HS-5 (cell line): ENCODE measurements at places on chromosomes 1 and 21.

DNA sequence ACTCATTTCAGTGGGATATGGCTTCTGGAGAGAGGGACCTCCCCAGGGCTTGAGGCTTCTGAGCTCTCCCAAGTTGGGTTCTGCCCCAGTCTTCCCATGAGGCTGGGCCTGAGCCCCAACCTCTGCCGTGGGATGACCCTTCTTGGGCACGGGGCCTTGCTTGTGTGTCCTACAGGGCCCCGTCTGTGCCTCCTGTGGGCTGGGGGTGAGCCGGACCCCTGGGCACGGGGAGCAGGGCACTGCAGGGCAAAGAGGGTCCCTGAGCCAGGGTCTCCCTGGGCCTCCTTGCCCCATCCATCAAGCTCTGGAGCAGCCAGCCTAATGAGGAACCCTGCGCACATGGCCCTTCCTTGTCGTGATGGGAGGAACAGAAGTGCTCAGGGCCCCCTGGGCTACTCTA is 5.2 kb upstream of the SMYD3 start:
- no peak for DNase-seq

GRCh38 chr1:80731241-80731894 is 1069.4 kb upstream of the ADGRL2 start:
- DNase-seq = no peak

DNA sequence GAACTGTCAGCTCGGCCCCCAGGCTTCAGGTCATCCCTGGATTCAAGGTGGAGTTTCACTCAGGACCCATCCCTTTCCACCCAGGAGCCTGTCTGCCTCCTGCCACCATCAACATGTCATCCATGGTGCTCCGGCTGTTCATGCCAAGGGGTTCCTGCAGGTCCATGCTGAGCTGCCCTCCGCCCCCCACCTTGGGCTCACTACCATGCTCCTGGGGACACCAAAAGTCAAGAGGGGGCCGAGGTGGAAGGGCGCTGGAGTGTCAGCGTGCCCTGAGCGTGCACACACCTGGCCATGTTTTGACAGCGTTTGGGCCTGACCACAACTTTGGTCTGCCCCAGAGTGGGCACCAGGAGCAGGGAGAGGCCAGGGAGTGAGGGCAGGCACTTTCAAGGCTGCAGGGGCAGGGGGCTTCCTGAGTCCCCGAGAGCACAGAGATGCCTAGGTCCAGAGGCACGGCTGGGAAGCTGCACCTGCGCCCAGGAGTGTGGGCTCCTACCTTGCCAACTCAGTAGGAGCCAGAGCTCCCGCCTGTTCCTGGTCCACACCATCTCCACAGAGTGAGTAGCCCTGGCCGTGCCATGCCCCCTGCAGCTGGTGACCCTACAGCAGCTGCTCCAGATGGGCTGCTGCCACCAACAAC is 639.6 kb upstream of the ZP4 start:
- DNase-seq = no peak

DNA sequence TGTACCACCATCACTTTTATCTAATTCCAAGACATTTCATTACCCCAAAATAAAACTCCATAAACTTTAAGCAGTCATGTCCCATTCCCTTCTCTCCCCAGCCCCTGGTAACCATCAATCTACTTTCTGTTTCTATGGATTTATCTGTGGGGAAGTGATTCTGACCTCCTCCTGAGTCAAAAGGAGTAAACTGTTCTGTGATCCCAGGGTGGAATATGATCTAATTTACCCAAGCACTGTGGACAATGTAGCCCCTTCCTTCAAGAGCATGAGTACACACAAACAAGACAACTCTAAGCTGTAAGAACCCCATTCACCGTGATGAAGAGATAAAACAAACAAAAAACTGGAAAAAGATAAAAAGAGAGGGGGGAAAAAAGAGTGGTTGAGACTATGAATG is 77.9 kb downstream of the PLPP3 start:
- no peak for DNase-seq

GRCh38 chr21:37381883-37382585 is 15.5 kb downstream of the DYRK1A start:
- DNase-seq = no peak

GRCh38 chr21:34235514-34235913 is 128.3 kb upstream of the KCNE2 start:
- DNase-seq = no peak

GRCh38 chr1:118115567-118116295 is 69.3 kb downstream of the SPAG17 start:
- DNase-seq = no peak

- DNase-seq = no peak
These were observed 276.7 kb downstream of the PTPRC start for GRCh38 chr1:198915327-198916231.

- no peak for DNase-seq
These were observed 15.7 kb upstream of the EPHA2 start for GRCh38 chr1:16171314-16172151.

- no peak for DNase-seq
These were observed 16.1 kb upstream of the PCP4 start for GRCh38 chr21:39851002-39851618.

- DNase-seq = no peak
These were observed 493 bp upstream of the ELOA start for GRCh38 chr1:23742670-23743286.

DNA sequence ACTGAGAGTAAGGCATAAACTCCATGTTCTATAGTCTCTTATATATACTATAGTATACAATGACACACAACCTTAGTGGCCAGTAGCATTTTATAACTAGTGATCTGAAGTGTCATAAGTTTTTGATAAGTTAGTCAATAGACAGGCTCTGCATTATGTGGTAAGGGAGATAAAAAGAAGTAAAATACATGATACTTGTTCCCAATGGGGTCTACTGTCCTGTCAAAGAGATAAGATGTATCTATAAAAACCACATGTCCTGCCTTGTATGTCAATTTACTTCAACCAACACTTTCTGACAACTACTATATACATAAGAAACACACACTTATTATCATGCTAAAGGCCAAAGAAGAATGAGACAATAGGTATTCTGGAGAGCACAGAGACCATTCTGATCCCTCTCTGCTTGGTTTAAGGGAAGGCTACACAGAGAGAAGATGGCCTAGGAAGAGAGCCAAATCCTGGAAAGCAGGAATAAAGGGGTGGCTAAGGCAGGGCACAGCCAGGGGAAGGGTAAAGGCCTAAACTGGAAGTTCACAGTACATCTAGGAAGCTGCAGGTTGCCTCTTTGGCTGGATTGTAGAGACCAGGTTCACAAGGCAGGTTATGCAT is 91.4 kb downstream of the LYST start:
- DNase-seq = no peak

GRCh38 chr1:89999208-89999607 is 4.3 kb downstream of the ZNF326 start:
- DNase-seq = no peak

DNA sequence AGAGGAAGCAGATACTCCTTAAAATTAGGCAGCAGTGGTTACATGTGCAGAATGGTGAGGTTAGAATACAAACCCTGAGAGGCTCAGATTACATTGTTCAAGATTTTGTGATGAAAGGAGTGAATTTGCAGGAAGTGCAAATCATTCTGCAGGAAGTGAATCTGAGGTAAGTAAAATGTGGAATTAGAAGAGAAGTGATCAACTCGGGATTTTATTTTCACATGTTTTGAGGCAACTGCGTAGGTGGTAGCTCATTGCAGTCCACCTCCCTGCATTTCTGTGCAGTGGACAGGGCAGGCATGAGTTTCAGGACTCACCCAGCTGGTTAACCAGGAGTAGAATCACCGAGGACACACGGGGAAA is 2.1 kb upstream of the PLA2G2C start:
- no peak for DNase-seq

DNA sequence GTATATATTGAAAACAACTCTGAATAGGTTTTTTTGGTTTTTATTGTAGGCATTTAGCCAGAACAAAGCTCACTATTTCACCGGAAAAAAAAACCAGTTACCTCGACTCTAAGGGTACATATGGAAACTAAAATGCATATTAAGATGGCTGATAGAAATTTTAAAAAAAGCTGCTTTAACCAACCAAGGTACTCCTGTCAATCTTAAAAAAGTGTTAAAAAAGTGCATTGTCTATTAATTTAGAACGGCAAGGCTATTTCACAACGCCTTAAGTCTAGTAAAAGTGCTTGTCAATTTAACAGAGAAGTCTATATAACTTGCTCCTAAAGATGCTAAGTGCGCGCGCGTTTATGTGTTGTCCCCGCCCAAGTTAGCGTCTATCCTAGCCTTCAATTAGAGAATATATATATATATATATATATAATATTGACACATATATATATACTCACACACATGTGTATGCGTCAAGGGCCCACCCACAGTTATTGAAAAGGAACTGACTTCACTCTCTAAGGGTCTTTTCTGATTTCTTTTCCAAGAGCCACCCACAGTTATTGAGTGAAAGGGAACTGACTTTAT is 934 bp downstream of the ASPM start:
- no peak for DNase-seq

DNA sequence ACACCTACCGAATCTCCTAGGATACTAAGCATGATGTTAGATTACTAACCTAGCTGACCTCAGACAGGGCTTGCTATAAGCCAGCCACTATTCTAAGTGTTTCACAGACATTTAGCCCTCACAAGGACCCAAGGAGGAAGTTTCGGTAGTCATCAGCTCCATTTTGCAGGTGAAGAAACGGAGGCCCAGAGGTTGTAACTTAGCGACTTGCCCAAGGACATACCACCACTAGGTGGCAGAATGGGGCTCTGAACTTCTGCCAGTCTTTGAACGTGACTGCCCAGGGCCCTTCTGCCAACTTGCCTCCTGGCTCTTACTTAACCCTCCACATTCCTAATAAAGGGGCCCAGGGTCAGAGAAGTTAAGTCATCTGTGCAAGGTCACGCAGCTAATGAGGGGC is 283.5 kb downstream of the C1orf94 start:
- DNase-seq = no peak

DNA sequence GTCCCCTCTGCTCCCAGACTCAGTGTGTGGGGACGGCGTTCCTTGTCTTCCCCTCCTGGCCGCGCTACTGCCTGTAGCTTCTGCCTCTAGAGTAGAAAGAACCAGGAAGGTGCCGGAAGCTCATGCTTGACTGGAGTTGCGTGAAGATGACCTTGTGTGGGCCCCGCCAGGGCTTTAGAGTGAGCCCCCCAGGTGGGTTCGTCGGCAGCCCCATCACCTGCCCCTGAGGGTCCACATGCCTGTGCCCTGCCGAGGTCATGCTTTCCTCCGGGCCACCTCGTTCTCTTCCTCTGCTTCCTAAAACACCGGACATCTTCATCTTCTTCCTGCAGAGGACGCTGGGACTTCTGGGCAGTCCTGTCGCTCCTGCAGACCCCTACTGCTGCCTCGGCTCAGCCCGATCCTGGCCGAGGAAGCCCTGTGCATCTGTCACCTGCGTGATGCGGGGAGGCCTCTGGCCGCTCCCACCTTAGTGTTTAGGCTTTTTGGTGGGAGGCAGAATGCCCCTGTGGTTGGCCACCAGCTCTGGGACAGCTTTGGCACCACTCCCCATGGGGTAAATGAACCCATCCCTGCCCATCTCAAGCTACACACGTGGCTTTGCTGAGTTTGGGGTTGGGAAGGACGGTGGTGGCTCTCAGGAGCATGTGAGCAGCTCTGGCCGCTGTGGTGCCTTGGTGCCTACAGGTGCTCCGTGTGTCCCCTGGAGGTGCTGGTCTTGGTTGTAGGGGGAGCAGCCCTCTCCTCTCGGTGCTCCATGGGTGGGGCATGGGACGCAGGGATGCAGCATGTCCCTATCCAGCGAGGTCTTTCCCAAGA is 12.3 kb downstream of the OBSCN start:
- DNase-seq = no peak

DNA sequence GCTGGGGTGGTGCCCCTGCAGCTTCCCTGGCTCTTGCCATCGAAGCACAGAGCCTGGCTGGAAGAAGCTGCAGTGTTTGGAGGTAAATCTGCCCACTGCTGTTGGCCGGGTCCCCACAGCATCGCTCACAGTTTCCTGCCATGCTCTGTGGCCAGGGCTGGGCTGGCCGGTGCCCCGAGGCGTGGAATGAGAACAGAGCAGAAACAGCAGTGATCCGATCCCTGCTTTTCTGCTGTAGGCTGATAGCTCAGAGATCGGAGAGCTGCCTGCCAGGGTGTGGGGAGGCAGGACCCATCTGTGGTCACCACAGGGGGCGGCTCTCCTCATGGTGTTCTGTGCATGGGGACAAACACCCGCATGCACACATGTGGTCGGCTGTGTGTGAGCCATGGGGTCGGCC is 11.5 kb downstream of the SLC45A1 start:
- no peak for DNase-seq

DNA sequence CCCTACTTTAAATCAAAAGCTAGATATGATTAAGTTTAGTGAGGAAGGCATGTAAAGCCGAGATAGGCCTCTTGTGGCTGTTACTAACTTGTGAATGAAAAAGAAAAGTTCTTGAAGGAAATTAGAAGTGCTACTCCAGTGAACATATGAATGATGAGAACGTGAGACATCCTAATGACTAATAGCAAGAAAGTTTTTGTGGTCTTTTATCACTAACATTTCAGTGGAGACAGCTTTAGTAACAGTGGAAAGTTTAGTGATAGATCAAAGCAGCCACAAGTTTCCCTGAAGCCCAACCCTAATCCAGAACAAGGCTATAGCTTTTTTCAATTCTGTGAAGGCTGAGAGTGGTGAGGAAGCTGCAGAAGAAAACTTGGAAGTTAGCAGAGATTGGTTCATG is 73.6 kb upstream of the LRRC8B start:
- DNase-seq = no peak

DNA sequence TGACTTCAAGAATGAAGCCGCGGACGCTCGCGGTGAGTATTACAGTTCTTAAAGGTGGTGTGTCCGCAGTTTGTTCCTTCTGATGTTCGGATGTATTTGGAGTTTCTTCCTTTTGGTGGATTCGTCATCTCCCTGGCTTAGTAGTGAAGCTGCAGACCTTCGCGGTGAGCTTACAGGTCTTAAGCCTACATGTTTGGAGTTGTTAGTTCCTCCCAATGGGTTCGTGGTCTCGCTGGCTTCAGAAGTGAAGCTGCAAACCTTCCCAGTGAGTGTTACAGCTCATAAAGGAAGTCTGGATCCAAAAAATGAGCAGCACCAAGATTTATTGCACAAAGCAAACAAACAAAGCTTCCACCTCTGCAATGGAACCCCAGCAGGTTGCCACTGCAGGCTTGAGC is 14.7 kb downstream of the LDLRAD1 start:
- DNase-seq = no peak

DNA sequence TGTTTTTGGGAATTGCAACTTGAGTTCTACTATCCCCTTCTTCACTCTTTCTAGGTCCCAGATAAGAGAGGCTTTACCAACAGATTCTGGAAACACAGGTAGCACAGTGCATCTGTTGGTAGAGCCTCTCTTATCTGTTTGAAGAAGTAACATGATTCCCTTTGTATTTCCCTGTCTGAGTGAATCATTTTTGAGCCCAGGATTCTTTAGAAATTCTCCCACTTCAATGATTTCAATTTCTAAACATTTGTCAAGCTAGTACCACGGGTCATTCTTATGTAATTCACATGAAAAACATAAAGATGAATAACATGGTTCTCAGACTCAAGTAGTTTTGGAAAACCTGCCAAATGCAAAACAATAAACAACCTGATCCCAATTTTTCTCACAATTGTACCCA is 72.0 kb upstream of the DUSP10 start:
- DNase-seq = no peak

- no peak for DNase-seq
These were observed 14.0 kb upstream of the REN start for GRCh38 chr1:204180133-204180532.
